ENCODE measurements at places on chromosomes 6 and 20.

DNA sequence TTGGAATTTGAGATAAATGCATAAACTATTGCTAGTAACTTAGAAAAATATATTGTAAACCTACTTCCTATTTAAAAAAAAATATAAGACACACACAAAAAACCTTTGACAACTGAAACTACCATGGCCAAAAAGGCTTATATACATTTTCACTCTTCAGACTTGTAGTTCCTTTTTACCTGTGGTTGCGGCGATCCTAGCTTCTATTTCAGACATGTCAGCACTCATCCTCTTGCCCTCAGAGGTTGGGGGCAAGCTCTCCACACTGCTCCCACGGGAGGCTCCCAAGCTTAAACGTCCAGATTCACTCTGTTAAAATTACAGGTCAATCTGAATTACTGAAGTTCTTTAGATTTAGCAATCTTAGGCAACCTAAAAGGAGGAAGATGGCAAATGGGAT lies 39.8 kb downstream of the MAP3K7 start:
- no peak for DNase-seq

DNA sequence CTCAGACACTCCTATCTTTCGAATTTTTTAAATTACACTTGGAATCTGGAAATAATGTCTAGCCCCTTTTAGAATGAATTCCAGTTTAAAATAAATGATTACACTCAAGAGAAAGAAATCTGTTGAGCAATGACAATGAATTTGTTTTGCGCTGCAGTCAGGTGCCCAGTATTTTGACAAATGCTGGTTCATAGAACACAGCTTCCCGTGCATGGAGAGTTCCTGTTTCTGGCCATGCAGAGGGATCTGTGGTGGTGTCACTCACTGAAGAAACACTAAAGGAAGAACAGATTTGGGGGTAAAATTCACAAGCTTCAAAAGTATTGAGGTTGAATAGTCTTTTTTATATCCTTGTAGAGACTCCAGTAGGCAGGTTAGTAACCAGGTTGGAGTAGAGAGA lies 113.4 kb upstream of the CEP85L start:
- no peak for DNase-seq

- no peak for DNase-seq
Observed at GRCh38 chr6:159890792-159891191, at the start of gene MAS1. Gene MAS1 (plus strand): TSS chr6:159890988. CDS start chr6:159906956, 15,968 bp downstream.

DNA sequence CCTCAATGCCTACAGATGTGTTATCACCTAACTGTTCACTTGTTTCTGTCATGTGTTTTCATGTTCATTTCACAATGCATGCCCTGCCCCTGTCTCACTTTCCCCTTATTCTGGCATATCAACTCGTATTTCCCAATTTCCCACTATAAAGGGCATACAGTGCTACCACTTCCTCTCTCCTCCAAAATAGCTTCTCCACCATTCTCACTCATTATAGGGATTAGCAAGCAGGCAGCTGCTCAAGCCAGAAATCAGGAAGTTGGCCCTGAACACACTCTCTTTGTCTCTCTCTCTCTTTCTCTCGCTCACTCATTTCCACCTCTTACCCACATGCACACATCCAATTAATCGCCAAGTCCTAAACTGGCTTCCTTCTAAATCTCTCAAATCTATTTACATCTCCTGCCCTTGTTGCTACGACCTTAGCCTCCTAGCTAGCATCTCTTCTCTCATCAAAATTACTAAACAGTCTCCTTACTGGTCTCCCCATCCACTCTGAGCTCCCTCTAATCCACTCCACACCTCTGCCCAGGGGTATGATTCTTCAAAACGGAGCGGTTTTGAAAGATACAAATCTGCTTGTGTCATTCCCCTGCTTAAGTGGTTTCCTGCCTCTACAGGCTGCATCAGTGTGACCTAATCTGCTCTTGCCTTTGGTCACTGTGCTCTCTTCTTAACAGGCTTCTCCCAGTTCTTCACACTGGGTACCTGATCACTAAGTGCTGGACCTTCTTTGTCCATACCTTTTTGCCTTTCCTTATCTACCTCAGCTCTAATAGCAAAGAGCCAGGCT lies 196.2 kb downstream of the BTBD9 start:
- no peak for DNase-seq

DNA sequence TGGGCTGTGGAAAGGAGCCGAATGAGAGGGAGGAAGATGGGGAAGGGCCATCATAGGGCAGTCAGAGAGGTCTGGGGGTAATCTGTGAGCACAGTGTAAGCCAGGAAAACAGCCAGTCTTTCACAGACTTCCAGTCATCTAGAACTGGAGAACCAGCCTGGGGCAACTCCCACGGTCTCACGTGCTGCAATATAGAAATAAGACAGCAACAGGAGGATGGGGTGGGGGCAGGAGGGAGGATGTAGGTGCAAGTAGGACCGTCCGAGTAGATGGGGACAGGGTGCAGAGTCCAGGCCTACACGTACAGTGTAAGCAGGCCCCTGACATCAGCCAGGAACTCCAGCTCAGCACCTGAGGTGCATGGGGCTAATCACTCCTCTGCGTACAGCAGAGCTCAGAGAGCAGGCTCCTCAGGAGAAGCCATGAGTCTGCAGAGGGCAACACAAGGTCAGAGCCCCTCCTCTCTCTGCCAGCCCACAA lies 58.2 kb upstream of the TNFAIP3 start:
- no peak for DNase-seq

- DNase-seq = no peak
Observed at GRCh38 chr6:137465378-137466009, 28.7 kb downstream of the OLIG3 start.

- DNase-seq = no peak
Observed at GRCh38 chr20:34268851-34269636, 27.8 kb downstream of the ASIP start.

- DNase-seq = no peak
Observed at GRCh38 chr6:121223930-121224329, 110.3 kb downstream of the TBC1D32 start.

Measured in DND-41 (cell line).